ENCODE measurements at places on chromosomes 2 and 18. TPM values are rescaled to one million over a fixed set of nuclear protein-coding genes. Genes with fewer than 3 reads are reported as not detected.
A peak's percentile ranks its signal among the peaks of the same experiment; 100 is the strongest.

RGPD3 gene
- 0.03 TPM for total RNA-seq

CAPN14 gene
- not detected for total RNA-seq

- peak; percentile 93 for DNase-seq
Observed at GRCh38 chr2:237488901-237489860, 2.1 kb downstream of the MLPH start.

DNA sequence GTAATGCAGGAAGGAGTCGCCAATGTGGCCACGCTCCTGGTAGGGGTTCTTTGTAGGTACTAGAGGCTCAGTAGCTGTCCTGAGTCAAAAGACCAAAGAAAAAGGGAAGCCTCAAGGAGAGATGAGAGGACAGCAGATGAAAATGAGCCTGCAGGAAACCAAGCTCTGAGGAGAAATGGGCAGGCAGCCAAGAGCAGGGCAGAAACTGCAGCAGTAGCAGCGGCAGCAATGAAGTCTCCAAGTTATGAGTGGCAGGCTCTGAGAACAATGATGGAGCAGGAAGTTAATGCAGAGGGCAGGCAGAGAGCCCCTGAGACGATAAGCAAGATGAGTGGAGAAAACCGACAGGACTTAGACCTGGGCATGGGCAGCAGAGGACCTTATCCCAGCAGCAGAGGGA, 48.2 kb upstream of the TMEM200C start:
- DNase-seq: no peak
